ENCODE measurements at places on chromosomes 2 and 18. TPM values are rescaled to one million over a fixed set of nuclear protein-coding genes. Genes with fewer than 3 reads are reported as not detected.

- H3K4me1 ChIP-seq: peaks cover 6% of the 10 kb centered on the region
- no peak overlapping the region for H3K4me3 ChIP-seq
- H3K27me3 ChIP-seq: peaks cover 24% of the 10 kb centered on the region
- H3K27ac ChIP-seq: no peak overlapping the region
Measured at GRCh38 chr2:25379535-25379934, 37.8 kb upstream of the DNMT3A start.

DNA sequence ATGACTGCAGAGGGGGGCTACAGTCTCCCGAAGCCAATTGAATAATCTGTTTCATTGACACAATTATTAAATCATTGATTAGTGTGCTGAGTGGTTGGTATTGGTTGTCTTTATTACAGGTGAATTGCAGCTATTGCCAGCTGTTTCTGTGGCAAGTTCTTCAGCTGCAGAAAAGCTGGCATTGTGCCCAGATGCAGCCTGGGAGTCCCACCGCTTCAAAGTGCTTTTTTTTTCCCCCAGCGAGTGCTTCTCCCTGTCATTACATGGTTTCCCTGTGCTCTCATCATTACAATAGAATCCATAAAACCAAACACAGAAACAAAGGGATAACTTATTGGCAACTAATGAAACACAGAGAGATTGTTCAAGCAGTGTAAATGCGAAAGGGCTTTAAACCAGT lies 164.7 kb downstream of the GRB14 start:
- H3K4me1 ChIP-seq: no peaks in the 10 kb centered on the region
- H3K27ac ChIP-seq: no peak overlapping the region
- no peak overlapping the region for H3K4me3 ChIP-seq
- H3K27me3 ChIP-seq: no peaks in the 10 kb centered on the region
- no peaks in the 10 kb centered on the region for H3K36me3 ChIP-seq

- H3K27ac ChIP-seq: no peak overlapping the region
- H3K27me3 ChIP-seq: no peaks in the 10 kb centered on the region
- DNase-seq: no peak
Measured at GRCh38 chr18:32258558-32259204, 68.8 kb downstream of the MEP1B start.

TRABD2A gene
- total RNA-seq: 0.33 TPM

DNA sequence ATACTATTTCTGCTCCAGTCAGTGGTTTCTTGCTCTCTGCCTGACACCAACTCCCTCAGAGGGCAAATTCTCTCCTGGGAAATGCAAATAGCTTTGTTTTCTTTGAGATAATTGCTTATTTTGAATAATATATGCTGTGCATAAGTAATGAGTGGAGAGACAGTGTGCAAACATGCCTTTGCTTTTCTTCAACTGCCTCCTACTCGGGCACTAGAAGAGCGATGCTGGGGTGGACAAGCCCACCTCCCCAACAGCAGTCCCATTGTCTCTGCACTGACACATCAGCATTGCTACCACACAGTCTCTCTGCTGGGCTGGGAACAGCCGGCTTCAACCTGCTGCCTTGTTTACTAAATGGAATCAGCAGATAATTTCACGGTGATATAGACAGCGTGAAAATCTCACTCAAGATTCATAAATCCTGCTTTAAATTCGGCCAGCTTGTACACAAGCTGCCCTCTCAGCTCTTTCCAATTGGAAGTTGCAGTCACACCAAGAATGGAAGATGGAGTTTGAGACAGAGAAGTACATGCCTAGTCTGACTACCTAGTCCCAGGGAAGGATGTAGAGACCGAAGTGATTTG lies 694.5 kb downstream of the TDRD15 start:
- no peaks in the 10 kb centered on the region for H3K4me1 ChIP-seq
- H3K27ac ChIP-seq: no peak overlapping the region
- no peak for DNase-seq
- no peaks in the 10 kb centered on the region for H3K27me3 ChIP-seq

DNA sequence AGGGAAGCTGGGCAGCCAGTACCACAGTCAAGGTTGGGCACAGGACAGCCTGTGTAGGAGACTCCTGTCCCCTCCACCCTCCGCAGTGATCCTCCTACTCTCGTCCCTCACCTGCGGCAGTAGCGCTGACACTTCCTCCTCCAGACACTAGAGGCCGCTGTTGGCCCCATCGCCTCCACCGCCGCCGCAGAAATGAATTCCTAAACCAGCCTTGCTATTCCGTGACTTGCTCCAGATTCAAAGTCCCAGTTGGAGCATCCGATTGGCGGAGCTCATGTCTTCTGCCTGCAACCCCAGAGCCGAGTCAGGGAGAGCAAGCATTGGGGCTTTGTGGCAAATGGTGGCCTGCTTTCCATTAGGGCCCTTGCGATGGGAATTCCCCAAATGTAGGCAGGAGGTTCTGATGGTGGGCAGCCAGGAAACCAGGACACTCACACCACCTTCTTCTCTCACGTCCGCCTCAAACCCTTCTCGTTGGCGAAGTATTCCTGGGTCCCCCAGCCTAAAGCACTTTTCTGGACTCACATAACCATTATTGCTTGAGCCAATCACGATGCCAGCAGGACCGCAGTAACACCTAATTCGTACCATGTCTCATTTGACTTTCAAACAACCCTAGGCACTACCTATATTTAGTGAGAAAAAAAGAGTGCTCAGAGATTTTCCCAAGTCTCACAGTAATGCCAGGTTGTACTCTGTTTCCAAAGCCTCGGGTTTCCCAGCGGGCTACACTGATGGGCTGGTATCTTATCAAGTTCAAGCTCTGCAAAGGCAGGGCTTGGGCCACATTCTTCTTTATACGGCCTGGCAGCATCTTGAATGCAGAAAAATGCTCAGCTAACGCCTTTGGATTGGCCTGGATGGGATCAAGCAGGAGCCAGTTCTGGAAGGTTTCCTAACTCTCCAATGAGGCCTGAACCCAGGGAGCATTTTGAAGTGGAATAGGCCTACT lies 1.2 kb upstream of the DNAJB2 start:
- no peaks in the 10 kb centered on the region for H3K36me3 ChIP-seq
- H3K4me1 ChIP-seq: peaks cover 42% of the 10 kb centered on the region
- H3K4me3 ChIP-seq: peak overlapping the region; percentile 32
- no peaks in the 10 kb centered on the region for H3K27me3 ChIP-seq

C2orf72 gene
- 0.22 TPM for total RNA-seq

GAL3ST2 gene
- total RNA-seq: 0.31 TPM

DNA sequence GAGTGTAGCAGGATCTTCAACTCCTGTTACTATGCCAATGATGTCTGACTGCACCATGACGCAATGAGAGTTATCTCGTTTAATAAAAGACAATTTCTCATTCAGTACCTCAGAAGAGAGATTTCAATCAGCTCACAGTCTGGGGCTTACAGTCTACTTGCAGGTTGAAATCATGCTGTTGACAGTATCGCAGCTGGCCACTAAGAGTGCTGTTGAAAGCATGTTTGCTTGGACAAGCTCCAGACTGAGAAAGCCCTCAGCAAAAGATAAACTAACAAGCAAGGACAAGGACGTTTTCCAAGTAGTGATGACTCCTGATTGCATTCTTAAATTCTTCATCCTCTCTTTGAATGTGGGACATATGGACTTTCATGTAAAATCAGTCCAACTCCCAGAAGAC lies 145.2 kb upstream of the SYT4 start:
- no peak overlapping the region for H3K4me3 ChIP-seq
- DNase-seq: no peak
- no peaks in the 10 kb centered on the region for H3K36me3 ChIP-seq
- H3K4me1 ChIP-seq: no peaks in the 10 kb centered on the region
- no peaks in the 10 kb centered on the region for H3K27me3 ChIP-seq
- no peak overlapping the region for H3K27ac ChIP-seq

GRCh38 chr18:77077941-77078689 lies 54.5 kb downstream of the MBP start:
- H3K36me3 ChIP-seq: no peaks in the 10 kb centered on the region
- H3K4me3 ChIP-seq: no peak overlapping the region
- peak; percentile 15 for DNase-seq
- H3K27ac ChIP-seq: no peak overlapping the region
- no peaks in the 10 kb centered on the region for H3K27me3 ChIP-seq

GRCh38 chr2:85678377-85678776 lies 10.4 kb upstream of the SFTPB start:
- DNase-seq: no peak
- H3K4me3 ChIP-seq: no peak overlapping the region
- H3K36me3 ChIP-seq: no peaks in the 10 kb centered on the region
- H3K4me1 ChIP-seq: peaks cover 11% of the 10 kb centered on the region
- H3K27ac ChIP-seq: no peak overlapping the region

CDH19 gene
- total RNA-seq: not detected

GRCh38 chr2:133676392-133677130 lies 108.3 kb upstream of the NCKAP5 start:
- no peak for DNase-seq
- H3K36me3 ChIP-seq: no peaks in the 10 kb centered on the region
- H3K27ac ChIP-seq: no peak overlapping the region
- no peaks in the 10 kb centered on the region for H3K4me1 ChIP-seq
- H3K4me3 ChIP-seq: no peak overlapping the region
- no peaks in the 10 kb centered on the region for H3K27me3 ChIP-seq

B3GNT2 gene
- 24.5 TPM for total RNA-seq

LHCGR gene
- not detected for total RNA-seq

ITPRIPL1 gene
- total RNA-seq: 9.0 TPM

- no peak overlapping the region for H3K27ac ChIP-seq
- no peaks in the 10 kb centered on the region for H3K27me3 ChIP-seq
- peaks cover 20% of the 10 kb centered on the region for H3K4me1 ChIP-seq
- DNase-seq: no peak
Measured at GRCh38 chr2:236178890-236179235, 10.7 kb upstream of the GBX2 start.

DNA sequence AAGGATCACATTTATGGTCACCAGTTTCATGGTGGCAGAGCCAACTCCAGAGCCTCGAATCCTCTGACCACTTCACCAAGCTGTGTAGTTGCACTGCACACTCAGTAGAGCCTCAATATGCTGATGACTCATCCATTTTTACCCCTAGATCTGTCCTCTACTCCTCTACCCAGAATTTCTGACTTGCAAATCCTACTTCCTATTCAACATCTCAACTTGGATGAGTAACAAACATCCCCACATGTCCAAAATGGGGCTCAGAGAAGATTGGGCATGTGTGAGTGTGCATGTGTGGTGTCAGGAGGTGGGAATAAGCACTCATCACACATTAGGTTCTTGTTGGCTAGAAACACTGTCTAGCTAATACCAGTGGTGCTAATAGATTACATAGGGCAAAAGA lies 57.8 kb upstream of the IGFBP2 start:
- H3K27ac ChIP-seq: no peak overlapping the region
- no peak for DNase-seq

ADAM23 gene
- 0.02 TPM for total RNA-seq

CCL20 gene
- total RNA-seq: not detected

DNA sequence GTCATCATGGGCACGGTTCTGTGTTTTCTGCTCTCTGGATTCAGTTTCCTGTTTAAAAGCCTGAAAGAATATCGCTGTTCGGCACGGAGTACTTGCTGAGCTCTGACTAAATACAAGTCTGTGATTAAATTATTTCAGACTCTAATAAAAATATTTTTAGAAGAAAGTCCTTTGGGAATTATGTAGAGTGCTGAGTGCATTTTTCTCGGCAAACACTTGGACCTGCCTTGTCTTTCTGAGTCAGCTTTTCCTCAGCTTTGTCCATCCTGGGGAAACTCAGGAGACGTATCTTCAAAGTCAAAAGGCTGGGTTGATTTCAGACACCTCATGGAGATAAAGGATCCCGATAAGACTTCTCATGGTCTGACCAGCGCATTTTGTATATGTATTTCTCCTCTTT lies 45.9 kb downstream of the IL1R2 start:
- no peak overlapping the region for H3K27ac ChIP-seq
- DNase-seq: no peak
- no peaks in the 10 kb centered on the region for H3K27me3 ChIP-seq
- H3K36me3 ChIP-seq: no peaks in the 10 kb centered on the region
- no peak overlapping the region for H3K4me3 ChIP-seq
- H3K4me1 ChIP-seq: peaks cover 21% of the 10 kb centered on the region

- no peaks in the 10 kb centered on the region for H3K4me1 ChIP-seq
- H3K27ac ChIP-seq: no peak overlapping the region
- no peaks in the 10 kb centered on the region for H3K36me3 ChIP-seq
- peak; percentile 7 for DNase-seq
- H3K27me3 ChIP-seq: no peaks in the 10 kb centered on the region
Measured at GRCh38 chr2:197113275-197113711, 186.8 kb upstream of the PGAP1 start.

DNA sequence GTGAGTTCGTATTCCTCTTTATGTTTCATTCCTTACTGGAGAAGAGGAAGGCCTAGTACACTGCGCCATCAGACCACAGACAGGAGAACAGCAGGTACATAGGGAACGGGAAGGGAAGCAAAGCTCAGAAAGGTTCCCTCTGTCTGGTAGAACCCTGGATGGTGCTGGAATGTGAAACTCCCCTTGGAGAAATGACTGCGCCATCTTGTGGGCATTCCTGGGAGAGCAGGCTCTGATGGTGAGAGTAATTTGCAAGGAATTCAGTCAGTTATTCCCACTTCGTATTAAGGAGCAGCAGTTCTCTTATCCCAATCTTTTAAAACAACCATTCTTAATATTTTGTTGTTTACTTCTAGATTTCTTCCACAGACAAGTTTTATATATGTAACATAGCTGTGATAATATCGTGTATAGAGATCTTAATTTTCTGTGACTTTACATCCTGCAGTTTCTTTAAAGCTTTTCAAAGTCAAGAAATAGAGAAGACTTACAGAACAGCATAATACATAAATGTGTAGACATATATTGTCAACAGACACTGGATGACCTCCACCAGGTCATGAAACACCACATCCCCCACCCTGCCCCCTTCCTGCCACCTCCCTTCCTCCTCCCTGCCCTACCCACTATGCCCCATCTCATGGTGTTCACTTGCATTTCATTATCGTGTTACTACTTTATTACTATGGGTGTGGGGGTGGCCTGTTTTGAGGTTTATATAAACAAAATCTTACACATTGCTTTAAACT lies 83.9 kb downstream of the ARHGEF4 start:
- no peak overlapping the region for H3K27ac ChIP-seq
- H3K27me3 ChIP-seq: peaks cover 35% of the 10 kb centered on the region
- H3K36me3 ChIP-seq: no peaks in the 10 kb centered on the region
- H3K4me3 ChIP-seq: no peak overlapping the region
- peak; percentile 75 for DNase-seq
- no peaks in the 10 kb centered on the region for H3K4me1 ChIP-seq

GRCh38 chr18:67385455-67385854 lies 131.1 kb downstream of the DSEL start:
- H3K36me3 ChIP-seq: no peaks in the 10 kb centered on the region
- no peaks in the 10 kb centered on the region for H3K4me1 ChIP-seq
- DNase-seq: no peak
- H3K4me3 ChIP-seq: no peak overlapping the region
- H3K27ac ChIP-seq: no peak overlapping the region

CPO gene
- total RNA-seq: not detected

GRCh38 chr18:43847164-43848091 lies 570.1 kb upstream of the SYT4 start:
- no peaks in the 10 kb centered on the region for H3K27me3 ChIP-seq
- no peak overlapping the region for H3K4me3 ChIP-seq
- no peaks in the 10 kb centered on the region for H3K4me1 ChIP-seq
- H3K27ac ChIP-seq: no peak overlapping the region
- no peaks in the 10 kb centered on the region for H3K36me3 ChIP-seq

- no peaks in the 10 kb centered on the region for H3K4me1 ChIP-seq
- no peaks in the 10 kb centered on the region for H3K36me3 ChIP-seq
- H3K27me3 ChIP-seq: no peaks in the 10 kb centered on the region
- no peak overlapping the region for H3K4me3 ChIP-seq
Measured at GRCh38 chr18:22822841-22823508, 110.2 kb upstream of the RBBP8 start.

- no peaks in the 10 kb centered on the region for H3K36me3 ChIP-seq
- no peak overlapping the region for H3K27ac ChIP-seq
- H3K4me3 ChIP-seq: no peak overlapping the region
- H3K27me3 ChIP-seq: no peaks in the 10 kb centered on the region
- H3K4me1 ChIP-seq: no peaks in the 10 kb centered on the region
Measured at GRCh38 chr2:226410247-226410835, 389.3 kb downstream of the IRS1 start.

CAVIN2 gene
- 74.6 TPM for total RNA-seq
